Activated T-cell treated with anti-CD3 and anti-CD28 coated beads, Interleukin-2, amount 50 U/mL, for 72 hours (primary cell): ENCODE measurements at places on chromosomes 3 and 15. TPM values are rescaled to one million over a fixed set of nuclear protein-coding genes. Genes with fewer than 3 reads are reported as not detected.

The RPS27L gene
- 166 TPM for total RNA-seq

The ARHGAP31 gene
- 19.1 TPM for total RNA-seq

The ZBED2 gene
- 360 TPM for total RNA-seq

The ABI3BP gene
- not detected for total RNA-seq

The GNB4 gene
- 0.39 TPM for total RNA-seq

The OSTN gene
- not detected for total RNA-seq

The ERC2 gene
- 0.35 TPM for total RNA-seq
